Kasumi-1 (cell line): ENCODE measurements at places on chromosomes 7 and 10.
A peak's percentile ranks its signal among the peaks of the same experiment; 100 is the strongest.

DNA sequence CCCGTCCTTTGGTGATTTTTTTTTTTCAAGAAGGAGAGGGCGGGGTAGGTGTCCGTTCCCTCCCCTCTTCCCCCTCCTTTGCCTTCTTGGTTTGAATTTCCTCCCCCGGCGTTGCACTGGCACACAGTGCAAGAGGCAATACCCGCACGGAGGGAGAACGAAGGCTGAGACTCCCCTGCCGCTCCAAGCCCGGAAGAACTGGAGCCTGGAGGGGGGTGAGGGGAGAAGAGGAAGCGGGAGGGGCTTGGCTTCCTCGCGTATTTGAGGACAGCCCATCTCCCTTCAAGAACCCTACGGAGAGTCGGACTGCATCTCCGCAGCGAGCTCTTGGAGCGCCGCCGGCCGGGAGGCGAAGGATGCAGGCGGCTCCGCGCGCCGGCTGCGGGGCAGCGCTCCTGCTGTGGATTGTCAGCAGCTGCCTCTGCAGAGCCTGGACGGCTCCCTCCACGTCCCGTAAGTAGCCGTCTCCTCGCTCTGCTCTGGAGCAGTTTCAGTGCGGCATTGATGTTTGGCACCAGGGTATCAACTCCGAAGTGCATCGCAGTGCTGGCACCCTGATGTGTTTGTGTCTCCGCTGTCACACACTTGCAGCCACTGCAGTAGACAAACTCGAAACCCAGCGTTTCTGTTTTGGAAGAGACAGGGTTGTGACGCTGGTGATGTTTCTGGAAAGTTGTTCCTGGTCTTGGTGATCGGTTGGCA is at the start of gene CNTNAP2:
CNTNAP2 (plus strand) TSS at position 281 of the 702 bp plus-strand sequence; CDS start at position 357, 76 bp downstream.
- peak; percentile 77 for DNase-seq

DNA sequence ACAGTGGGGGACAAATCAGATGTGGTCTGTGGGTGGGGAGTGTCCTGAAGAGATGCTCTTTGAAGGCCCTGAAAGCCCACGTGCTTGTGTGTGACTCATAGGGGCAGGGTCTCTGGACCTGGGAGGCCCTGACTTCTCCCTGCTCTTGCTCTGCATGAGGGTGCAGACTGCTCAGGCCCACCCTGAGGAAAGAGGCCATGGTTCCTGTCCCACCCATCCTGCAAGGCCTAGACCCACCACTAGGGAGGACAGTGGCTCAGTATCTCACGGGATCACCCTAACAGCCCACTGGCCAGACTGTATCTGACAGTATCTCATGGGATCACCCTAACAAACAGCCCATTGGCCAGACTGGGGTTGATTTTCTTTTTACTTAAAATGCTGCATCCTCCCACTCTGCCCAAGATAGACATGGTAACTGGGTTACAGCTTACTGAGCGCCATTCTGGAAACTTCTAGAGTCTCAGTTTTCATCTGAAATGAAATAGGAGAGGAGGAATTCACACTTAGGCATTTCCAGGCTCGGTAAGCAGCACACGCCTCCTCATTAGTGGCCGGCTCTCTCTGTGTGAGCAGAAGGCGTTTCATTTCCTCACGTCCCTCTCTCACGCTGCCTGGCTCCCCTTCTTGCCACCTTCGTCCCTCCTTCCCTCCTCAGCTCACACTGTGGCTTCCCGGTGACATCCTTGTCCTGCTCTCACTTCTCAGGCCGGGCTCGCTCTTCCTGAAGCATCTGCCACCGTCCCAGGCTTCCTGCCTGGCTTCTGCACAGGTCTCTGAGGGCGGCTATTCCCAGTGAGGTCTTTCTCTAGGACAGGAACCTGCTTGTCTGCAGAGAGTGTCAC is 242.6 kb downstream of the GLRX3 start:
- DNase-seq: no peak

- no peak for DNase-seq
Measured at GRCh38 chr7:128166603-128167041, 74.5 kb upstream of the LEP start.

DNA sequence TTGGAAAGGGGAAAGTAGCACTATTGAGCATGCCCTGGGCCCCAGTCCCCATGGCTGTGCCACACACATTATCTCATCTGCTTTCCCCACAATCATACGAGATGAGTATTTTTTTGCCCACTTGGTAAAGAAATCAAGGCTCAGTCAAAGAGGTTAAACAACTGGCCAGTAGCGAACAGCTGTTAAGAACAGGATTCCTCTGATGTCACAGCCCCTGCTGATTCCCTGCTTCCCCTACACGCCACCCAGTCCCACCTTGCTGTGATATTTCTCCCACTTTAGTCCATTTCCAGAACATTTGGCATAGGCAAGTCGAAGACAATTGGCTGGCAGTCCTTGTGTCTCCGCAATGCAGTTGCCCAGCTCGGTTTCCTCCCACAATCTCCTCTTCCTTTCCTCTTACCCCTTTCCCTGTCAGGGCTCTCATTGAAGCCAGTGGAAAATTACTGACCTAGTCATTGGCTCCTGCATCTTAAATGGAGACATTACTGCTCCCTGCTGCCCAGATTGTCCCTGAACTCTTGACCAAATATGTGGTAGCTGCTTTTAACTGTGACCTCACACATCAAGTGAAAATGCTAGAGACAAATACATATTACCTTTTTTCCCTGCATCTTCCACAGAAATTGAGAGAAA is 56.5 kb upstream of the EEPD1 start:
- DNase-seq: no peak

- no peak for DNase-seq
Measured at GRCh38 chr7:123677061-123677715, 21.5 kb downstream of the LMOD2 start.

- no peak for DNase-seq
Measured at GRCh38 chr10:102918817-102919245, 737 bp downstream of the CNNM2 start.

GRCh38 chr10:124323806-124324205 is 94.9 kb downstream of the OAT start:
- no peak for DNase-seq

GRCh38 chr7:74454021-74454924 is 567 bp downstream of the GTF2IRD1 start:
- no peak for DNase-seq

DNA sequence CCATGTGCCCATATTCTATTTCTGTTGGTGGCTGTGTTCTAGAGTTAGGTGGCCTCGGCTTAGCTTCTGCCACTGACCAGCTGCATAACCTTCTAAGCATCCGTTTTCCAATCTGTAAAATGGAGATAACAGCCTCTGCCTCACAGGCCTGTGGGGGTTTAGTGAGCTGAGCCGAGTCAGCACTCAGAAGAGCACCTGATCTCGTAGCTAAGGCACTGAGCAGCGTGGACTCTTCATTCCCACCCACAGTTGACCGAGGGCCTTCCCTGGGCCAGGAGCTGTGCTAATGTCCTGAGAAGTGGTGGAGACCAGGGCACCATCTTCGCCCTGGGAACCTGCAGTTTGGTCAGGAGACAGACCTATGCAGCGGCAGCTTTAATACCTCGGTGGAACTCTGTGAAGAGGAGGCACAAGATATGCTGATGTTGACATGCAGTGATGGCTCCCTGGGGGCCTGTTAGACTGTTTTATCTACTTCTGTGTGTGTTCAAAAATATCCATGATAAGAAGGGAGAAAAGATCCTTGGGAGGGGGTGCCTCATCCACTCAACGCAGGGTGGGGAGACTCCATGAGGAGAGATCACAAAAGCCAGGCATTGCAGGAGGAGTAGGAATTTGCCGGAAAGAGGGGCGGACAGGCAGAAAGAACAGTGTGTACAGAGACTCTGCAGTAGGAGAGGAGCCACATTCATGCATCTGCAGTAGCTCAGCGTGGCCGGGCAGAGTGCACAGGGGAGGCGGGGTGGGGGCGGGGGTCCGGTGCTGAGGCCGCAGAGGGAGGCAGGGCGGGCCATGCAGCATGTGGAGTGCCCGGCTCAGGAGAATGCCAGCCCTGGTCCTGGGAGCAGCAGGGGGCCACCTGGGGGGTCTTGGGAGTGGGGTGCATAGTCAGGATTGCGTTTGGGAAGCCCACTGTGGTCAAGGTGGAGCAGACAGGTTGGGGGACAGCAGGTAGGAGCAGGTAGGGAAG is 136.8 kb downstream of the C10orf105 start:
- no peak for DNase-seq
